A549 (cell line): ENCODE measurements at places on chromosomes 6 and 20.

GRCh38 chr20:4779616-4780015 lies 57.9 kb downstream of the PRND start:
- no peak for DNase-seq

DNA sequence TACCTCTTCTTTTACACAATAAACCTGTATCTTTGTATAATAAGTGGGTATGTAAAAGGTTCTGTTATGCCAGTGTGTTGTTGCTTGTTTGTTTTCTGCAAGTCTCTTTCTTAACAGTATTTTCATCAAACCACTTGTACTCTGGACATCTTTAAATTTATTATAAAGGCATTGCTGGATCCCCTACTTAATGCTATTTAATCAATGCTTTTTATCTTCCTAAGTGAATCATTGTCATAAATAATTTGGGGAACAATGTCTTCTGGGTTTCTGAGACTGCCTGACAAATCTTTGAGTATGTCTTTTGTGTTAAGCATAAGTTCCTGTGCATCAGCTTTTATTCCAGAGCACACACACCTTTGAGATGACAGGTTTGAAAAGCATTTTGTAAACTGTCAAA lies 64.7 kb downstream of the ITCH start:
- DNase-seq, result no peak

DNA sequence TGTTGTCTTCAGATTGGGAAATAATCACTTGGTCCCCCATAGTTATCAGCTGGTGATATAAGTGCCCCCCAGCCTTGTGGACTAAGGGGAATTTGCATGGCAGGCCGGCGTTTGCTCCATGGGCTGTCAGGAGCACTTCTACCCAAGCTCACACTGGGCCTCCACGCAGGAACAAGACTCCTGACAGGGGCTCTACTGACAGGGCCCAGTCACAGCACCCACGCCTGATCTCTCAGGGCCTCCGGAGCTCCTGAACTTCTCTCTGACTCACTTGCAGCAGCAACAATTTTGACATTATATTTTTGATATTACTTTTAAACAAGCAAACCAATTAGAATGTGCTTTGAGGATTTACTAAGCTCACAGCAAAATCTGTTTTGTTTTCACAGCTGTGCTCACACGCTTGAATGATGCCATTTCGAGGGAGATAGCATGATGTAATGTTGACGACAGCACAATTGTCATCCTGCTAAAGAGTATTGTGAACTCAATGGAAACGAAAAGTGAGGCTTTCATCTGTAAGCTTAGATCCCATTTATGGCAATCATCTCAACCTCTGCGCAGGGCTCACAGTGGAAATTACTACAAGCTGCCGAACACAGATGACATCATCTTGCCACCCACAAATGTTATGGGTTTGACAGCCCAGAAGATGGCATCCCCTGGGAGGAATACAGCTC lies 28.7 kb upstream of the TXNDC5 start:
- DNase-seq, result no peak

DNA sequence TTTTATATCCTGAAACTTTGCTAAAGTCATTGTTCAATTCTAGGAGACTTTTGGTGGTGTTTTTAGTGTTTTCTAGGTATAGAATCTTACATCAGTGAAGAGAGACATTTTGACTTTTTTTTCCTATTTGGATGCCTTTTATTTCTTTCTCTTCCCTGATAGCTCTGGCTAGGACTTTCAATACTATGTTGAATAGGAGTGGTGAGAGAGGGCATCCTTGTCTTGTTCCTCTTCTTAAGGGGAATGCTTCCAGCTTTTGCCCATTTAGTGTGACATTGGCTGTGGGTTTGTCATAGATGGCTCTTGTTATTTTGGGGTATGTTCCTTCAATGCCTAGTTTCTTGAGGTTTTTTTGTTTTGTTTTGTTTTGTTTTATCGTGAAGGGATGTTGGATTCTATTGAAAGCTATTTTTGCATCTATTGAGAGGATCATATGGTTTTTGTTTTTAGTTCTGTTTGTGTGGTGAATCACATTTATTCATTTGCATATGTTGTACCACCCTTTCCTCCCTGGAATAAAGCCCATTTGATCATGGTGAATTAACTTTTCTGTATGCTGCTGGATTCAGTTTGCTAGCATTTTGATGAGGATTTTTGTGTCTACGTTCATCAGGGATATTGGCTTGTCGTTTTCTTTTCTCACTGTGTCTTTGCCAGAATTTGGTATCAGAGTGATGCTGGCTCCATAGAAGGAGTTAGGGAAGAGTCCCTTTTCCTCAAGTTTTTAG lies 540.1 kb upstream of the FLRT3 start:
- no peak for DNase-seq

- DNase-seq, result no peak
Observed at GRCh38 chr6:162644153-162644552, 83.4 kb downstream of the PRKN start.

- DNase-seq, result no peak
Observed at GRCh38 chr20:15253431-15253830, 916.0 kb upstream of the FLRT3 start.

DNA sequence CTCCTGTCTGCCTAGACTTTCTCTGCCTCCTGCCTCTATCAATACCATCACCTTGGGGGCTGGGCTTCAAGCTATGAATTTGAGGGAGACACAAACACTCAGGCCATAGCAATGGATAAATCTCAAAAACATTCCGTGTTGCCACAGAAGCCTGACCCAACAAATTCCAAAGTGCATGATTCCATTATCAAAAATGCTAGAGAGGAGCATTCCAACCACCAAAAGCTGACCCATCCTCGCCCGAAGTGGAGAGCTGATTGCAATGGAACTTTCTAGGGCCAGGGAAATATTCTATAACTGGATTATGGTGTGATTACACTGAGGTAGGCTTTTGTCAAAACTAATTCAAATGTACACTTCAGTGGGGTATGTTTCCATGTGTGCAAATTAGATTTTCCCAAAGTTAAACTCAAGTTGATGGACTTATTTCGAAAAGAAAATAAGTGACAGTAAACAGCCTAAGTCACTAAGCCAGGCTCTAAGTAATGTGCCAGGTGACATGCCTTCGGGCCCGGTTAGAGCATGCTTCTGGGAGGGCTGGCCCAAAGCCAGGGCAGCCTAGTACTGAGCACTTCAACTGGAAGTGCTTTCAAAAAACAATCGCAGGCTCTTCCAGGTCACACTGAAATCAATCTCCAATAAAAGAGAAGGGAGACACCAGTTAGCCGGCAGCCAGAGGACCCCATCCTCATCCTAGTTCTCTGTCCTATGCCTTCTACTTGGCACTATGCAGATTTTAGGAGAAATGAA lies 142.3 kb downstream of the TBXT start:
- no peak for DNase-seq

GRCh38 chr6:106470316-106470715 lies 109.8 kb downstream of the CRYBG1 start:
- no peak for DNase-seq

DNA sequence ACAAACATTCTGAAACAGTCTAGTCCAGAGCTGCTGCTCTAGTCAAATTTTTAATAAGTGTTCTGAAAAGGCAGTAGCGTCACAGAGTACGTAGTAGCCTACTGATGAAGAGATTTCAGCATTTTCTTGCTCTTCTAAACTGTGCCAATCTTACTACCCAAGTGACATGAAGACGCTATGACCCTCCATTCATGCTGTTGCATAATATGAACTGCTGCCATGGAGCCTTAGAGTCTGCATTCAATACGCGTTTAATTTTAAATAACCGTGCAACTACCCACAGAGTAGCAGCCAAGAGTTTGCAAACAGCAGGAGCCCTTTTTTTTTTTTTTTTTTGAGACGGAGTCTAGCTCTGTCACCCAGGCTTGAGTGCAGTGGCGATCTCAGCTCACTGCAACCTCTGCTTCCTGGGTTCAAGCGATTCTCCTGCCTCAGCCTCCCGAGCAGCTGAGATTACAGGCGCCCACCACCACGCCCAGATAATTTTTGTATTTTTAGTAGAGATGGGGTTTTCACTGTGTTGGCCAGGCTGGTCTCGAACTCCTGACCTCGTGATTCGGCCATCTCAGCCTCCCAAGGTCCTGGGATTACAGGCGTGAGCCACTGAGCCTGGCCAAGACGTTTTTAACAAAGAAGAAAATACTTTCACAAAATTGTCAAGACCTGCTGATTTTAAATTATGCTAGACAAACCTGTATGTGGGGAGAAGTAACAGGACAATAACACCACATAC lies 44.3 kb downstream of the EZR start:
- DNase-seq, result no peak

- DNase-seq, result peak; percentile 86
Observed at GRCh38 chr6:131937703-131938631, 13.2 kb downstream of the CCN2 start.

- DNase-seq, result no peak
Observed at GRCh38 chr6:46325561-46326530, 155.1 kb upstream of the ENPP5 start.
